ENCODE measurements at places on chromosomes 12 and 14.

GRCh38 chr14:75978249-75978731, 3.5 kb downstream of the TGFB3 start:
- DNase-seq = no peak

DNA sequence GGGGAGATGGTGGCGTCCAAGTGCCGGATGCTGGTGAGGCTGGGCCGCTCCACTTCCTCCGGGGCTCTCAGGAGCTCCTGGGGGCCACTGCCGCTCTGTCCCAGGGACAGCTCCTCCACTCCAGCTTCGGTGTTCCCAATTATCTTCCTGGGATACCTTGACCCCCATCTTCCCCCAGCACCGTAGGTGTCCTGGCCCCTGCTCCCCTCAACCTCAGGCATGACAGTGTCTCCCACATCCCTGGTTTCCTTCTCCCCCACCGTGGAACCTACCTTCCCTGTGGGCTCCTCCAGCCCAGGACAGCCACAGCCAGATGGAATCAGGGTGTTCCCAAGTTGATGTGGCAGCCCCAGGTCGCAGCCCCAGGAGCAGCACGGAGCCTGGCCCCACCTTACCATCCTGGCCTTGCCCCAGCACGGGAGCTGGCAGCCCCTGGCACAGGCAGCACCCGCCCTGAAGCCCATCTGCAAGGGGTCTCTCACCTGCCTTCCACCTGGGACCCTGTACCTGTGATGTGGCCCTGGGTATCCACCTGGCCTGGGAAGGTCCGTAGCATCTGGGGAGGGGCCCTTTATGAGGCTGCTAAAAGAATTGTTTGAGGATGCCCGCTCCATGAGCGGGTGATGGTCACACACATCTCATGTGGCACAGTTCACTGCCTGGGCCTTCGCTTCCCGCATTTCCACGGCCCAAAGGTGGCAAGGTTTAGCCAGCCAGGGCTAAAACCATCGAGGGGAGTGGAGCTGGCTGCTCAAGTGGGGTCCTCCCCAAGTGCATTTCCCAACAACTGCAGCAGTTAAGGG, 4.1 kb downstream of the TMEM121 start:
- DNase-seq = no peak

GRCh38 chr14:95303552-95303951, 16.2 kb downstream of the CLMN start:
- DNase-seq = no peak

DNA sequence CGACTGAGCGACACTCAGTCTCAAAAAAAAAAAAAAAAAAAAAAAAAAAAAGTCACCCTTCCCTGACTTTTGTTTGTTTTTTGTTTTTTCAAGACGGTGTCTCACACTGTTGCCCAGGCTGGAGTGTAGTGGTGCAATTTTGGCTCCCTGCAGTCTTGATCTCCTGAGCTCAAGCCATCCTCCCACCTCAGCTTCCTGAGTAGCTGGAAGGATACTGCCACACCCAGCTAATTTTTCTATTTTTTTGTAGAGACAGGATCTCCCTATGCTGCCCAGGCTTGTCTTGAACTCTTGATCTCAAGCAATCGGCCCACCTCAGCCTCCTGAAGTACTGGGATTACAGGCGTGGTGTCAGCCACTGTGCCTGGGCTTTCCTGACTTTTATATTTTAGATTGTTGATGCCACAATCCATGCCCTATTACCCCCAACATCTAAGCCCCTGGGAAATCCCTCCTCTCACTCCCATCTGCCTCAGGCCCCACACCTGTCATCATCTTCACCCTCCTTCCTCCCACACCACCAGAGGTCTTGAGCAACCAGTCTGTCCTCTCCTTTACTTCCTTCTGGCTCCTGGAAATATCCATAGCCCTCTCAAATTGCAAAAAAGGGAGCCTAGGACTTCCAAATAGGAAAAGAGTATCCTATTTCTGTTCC, 7.8 kb downstream of the IKZF4 start:
- no peak for DNase-seq

DNA sequence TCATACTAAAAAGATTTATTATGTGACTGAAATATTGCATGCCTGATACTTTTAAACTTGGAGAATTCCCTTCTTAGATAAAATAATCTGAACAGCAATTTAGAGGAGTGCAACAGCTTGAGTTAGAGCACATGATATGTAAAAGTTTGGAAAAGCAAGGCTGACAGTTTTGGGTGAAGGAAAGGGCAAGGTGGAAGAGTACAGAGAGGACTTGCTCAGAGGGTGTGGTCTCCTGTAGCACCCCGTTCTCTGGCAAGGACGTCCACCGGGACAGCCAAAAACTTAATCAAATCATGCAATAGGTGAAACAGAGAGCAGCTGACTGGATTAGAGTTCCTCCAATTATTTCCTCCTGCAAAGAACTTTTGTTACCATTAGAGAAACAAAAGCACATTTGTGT, 65.2 kb upstream of the PDZRN4 start:
- DNase-seq = no peak

GRCh38 chr12:11716794-11717518, 67.5 kb downstream of the ETV6 start:
- no peak for DNase-seq

DNA sequence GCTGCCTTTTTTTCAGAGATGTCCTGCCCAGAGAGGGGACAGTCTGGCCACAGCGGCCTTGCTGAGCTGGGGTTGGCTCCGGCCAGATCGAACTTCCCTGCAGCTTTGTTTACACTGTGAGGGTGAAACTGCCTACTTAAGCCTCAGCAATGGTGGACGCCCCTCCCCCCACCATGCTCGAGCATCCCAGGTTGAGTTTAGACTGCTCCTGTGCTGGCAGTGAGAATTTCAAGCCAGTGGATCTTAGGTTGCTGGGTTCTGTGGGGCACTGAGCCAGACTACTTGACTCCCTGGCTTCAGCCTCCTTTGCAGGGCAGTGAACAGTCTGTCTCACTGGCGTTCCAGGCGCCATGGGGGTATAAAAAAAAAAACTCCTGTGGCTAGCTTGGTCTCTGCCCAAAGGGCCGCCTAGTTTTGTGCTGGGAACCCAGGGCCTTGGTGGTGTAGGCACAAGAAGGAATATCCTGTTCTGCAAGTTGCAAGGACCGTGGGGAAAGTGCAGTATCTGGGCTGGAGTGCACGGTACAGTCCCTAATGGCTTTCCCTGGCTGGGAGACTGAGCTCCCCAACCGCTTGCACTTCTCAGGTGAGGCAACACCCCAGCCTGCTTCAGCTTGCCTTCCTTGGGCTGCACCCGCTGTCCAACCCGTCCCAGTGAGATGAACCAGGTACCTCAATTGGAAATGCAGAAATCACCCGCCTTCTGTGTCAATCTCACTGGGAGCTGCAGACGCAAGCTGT, 79.1 kb downstream of the LRIG3 start:
- DNase-seq = peak; percentile 23

GRCh38 chr12:103997286-103997900, 31.7 kb downstream of the TDG start:
- no peak for DNase-seq

GRCh38 chr12:123391546-123392343, 7.8 kb downstream of the KMT5A start:
- DNase-seq = no peak

GRCh38 chr12:58463051-58463450, 457.3 kb downstream of the LRIG3 start:
- no peak for DNase-seq

DNA sequence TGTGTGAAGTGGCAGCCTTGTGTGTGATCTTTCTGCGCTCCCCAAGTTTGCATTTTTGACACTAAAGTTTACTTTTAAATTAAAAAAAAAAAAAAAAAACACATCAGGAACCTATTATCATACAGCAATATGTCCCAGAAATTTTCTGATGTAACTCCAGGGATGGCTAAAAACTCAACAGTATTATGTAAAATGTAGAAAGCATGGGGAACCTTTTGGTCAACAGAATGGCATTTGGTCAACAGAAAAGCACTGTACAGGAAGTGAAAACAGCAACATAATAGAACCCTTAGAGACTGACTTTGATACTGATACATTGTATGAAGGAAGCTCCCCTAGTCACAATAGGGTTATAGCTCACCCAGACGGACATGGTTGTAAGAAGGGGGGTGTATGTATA, 224.3 kb downstream of the ITPR2 start:
- no peak for DNase-seq

GRCh38 chr12:23771240-23771949, 178.1 kb downstream of the SOX5 start:
- DNase-seq = no peak

DNA sequence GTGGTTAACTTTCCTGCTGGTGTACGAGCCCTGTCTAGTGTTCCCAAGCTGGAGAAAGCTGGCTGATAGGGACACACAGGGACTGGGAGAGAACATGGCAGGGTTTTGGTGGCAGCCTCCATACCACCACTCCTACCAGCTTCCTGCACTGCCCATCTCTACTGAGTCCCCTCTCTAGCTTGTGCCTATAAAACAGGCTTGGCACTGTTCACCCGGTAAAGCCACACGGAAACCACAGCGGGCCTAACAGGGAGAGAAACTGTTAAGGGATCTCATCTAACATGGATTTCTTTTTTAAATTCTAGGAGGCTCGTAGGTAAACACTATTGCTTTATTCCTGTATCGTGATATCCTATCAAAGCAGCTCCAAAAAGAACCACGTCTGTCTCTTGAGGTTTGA, 204.7 kb downstream of the TTC7B start:
- DNase-seq = no peak

- DNase-seq = no peak
These were observed 794 bp upstream of the LRTM2 start for GRCh38 chr12:1819571-1819970.

DNA sequence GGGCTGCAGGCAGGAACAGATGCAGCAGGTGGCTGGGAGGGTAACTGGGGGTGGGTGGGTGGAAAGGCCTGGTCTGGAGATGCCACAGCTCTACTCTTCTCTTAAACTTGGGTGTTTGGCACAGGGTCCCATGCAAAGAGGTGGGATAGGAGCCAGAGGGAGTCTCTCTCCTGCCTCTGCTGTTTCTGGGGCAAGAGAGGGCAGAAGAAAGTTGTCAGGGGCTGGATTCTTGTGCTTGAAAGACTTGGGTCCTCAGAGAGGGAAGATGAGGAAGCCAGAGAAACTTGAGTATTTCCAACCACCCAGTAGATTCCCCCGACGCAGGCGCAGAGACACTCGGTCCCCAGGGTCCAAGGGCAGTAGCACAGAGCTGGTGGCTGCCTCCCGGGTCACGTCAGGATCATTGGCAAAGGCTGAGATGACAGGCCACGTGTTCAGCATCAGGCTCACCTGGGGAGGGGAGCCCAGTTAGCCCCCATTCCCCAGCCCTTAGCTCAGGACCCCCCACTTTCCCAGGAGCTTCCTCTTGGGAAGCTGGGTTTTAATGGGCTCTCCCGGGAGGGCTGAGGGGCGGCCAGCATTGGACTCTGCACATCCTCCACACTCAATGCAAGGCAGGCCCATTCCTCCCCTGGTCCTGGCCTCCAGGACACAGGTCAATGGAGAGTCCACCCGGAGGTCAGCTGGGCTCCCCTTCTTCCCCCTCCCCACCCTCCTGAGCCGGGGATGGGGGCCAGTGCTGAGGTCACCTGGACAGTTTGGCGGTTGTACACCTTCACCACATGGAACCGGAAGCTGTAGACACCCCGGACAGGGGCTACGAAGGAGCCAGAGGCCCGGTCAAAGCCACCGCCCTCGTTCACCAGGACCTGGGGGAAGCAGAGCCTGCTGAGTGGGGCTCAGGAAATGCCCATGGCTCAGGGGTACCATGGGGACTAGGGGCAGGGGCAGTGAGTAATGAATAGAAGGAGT, 1.6 kb downstream of the CBLN3 start:
- DNase-seq = no peak

- DNase-seq = no peak
These were observed 307.2 kb downstream of the CACNA1C start for GRCh38 chr12:2359725-2360629.

DNA sequence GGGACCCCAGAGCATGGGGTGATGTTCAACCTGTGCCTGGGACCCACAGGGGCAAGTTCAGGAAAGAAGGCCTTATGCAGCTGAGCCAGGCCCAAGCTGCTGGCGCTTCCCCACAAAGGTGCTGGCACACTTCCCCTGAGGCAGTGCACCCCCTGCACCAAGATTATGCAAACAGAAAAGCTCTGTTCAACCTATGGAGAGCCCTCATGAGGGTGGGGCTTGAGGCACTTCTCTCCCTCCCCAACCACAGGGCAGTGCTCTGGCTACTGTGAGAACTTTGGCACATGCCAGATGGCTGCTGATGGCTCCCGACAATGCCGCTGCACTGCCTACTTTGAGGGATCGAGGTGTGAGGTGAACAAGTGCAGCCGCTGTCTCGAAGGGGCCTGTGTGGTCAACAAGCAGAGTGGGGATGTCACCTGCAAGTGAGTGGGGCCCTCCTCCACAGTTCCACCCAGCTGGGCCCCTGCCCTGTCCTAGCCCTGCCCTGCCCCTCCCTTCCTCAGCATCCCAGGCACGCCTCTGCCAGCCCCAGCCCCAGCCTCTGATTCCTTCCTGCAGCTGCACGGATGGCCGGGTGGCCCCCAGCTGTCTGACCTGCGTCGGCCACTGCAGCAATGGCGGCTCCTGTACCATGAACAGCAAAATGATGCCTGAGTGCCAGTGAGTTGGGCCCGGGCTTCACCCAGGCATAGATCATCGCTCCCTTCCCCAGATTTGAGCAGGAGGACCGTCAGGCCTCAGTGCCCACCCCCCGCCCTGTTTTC, 5.5 kb upstream of the NXPH4 start:
- no peak for DNase-seq

DNA sequence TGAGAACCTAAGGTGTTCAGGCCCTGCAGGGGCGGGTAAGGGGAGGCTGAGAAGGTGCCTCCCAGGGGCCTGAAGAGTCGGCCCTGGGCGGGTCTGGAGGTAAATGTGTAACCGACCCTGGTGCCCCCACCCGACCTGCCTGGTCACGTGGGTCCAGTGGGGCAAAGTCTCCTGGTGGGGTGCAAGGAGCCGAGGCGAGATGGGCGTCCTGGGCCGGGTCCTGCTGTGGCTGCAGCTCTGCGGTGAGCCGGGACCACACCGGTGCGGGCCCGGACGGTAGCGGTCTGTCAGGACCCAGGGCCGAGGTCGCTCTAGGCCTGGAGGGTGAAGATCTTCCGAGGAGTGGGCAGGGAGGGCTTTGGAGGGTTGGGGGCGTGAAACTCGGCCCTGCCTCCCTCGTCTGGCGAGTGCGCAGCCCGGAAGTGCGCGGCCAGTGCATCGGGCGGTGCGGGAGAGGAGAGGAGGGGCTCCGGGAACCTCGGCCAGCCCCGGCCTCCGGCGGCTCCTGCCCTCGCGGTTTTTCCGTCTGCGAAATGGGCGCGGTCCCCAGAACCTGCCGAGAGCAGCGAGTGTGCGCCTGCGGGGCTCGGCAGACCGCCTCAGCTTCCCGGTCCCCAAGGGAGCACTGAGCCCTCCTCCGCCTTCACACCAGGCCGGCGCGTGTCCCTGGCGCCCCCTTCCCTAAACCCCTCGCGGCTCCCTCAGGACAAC, at the start of gene AMN:
TSS of gene AMN (plus strand) at position 174 of the 711 bp plus-strand sequence. CDS start at position 200, 26 bp downstream.
- DNase-seq = no peak
